ENCODE measurements at places on chromosomes 3 and 15.

- DNase-seq = no peak
Measured at GRCh38 chr3:158205994-158206393, 96.1 kb downstream of the RSRC1 start.

DNA sequence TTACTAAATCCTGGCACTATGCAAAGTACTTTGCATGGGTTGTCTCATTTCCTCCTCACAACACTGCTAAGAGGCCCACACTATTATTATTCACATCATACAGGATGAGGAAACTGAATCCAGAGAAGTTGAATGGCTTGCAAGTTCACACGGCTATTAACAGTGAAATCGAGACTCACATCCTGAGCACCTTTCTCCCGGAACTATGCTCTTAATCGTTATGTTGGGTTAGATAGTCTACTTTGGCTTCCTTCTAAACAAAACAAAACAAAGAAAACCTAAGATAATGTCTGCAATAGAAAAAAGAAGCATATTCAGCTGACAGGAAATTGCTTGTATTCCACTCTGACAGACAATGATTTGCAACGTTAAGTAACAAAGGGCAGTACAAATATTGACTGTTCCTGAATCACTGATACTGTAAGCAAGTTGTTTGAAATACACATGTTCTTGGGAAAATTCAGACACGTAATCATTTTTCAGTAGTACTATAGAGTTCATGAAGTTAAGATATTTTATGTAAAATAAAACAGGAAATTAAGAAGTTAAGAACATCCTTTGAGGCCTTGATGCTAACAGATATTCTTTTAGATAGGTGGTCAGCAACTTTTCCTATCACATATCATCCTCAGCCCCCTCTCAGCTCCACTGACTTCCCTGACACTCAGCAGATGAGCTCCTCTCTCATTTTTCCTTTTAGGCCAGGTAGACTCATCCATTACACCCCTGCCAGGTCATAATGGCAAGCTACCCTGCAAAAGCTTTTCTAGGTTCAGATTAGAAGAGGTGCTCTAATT, 40.7 kb downstream of the C2CD4B start:
- no peak for DNase-seq

- DNase-seq = no peak
Measured at GRCh38 chr3:142337994-142338393, 109.8 kb downstream of the XRN1 start.

DNA sequence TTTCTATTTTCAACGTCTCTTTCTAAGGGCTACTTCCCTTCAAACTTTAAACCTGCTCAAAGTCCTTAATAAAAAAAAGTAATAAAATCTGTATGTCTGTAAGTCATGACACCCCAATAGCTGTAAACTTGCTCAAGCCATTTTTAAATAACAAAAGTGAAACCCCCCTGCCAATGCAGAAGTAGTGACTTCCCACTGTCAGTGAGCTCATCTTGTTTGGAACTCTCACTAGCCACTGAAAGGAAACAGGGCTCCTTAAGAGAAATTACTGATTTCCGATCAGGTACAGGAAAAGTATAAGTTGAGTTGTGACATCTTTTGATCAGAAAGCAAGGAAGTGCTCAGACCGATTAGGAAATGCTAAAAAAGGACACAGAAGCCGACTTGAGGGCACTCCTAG, 27.6 kb upstream of the GPR171 start:
- no peak for DNase-seq

GRCh38 chr3:171807806-171808205, 2.5 kb downstream of the PLD1 start:
- no peak for DNase-seq

DNA sequence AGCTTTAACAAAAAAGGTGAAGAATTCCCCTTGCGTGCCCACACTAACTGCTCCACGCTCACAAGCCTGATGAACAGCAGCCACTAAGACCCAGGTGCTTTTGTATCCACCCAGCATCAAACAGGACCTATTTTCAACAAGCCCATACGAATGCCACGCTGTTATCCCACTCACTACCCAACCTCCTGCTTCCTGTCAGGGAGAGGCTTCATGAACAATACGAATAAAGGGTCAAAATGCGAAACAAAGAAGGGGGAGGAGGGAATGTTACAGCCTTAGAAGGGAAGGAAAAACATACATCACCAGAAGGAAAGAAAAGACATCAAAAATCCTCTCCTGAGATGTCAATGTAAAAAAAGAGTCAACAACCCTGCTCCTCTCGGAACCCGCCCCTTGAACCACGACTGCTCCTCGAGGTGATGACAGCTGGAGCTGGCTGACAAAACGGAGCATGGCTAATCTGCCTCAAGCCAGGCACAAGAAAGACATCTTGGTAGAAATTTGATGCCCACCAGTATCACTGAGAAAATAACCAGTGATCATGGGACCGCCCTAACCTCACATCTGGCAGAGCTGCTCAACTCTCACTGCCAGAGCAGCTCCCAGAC, 9.7 kb downstream of the ERC2 start:
- no peak for DNase-seq

DNA sequence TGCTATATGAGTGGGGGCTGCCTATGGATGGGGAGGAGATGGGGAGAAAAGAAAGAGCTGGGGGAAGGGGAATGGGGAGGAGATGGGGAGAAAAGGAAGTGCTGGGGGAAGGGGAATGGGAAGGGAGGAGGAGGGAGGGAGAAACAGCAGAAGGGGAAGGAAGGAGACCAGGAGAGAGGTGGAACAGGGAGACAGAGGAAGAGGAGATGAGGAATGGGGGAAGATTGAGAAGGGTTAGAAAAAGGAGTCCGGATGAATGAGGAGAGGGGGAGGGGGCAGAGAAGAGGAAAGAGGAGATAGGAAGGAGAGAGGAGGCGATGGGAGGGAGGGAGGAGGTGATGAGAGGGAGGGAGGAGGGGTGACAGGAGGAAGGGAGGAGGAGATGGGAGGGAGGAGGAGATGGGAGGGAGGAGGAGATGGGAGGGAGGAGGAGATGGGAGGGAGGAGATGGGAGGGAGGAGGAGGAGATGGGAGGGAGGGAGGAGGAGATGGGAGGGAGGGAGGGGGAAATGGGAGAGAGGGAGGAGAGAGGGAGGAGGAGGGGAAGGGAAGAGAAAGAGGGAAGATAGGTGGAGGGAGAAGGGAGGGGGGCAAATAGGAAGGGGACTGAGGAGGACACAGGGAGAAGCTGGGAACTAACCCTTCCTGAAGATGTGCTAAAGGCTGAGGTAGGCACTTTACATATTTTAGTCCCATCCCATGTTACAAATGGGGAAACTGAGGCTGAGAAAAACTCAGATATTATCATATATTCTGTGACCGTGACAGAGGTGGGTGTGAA, 6.6 kb upstream of the BCL2L10 start:
- DNase-seq = no peak

- no peak for DNase-seq
Measured at GRCh38 chr3:50580683-50581458, 11.5 kb downstream of the HEMK1 start.

DNA sequence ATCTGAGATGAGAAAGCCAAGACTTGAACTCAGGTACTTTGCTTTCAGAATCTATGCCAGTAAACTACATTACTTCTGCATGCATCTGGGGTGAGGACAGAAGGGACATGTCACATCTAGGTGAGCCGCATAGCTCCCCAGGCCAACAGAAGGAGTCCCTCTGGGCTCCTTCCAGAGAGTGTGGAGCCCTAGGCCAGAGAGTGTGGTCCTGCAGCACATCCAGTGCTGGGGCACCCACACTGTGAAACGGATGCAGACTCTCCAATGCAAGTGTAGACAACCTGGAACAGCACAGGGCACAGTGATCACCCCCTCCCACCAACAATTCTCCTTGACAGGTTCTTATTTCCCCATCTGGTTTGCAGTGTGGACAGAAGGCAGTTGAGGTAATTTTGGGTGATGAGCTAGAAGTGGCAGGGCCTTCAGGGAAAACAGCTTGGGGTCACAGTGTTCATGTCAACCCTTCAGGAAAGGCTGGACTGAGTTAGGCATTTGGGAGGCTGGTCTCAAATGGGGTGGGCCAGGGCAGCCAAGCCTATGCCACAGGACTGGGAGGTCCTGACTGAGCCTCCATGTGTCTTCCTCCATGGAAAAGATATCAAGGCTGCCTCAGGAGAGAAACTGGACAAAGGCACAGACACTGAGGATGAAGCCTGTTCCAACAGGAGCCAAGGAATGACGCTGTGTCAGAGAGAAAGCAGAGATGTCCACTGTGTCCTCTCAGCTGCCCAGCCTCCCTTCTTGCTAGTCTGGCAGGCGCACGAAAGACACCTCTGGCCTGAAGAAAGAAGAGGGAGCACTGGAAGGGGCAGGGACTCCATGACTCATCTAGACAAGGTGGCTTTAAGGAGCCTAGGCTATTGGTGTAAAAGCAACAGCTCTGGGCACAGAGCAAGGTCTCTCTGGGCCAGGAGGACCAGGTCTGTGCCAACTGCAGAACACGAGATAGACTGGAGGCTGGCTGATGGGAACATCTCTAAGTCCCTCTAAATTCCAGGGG, 1.7 kb downstream of the PLCD1 start:
- no peak for DNase-seq

DNA sequence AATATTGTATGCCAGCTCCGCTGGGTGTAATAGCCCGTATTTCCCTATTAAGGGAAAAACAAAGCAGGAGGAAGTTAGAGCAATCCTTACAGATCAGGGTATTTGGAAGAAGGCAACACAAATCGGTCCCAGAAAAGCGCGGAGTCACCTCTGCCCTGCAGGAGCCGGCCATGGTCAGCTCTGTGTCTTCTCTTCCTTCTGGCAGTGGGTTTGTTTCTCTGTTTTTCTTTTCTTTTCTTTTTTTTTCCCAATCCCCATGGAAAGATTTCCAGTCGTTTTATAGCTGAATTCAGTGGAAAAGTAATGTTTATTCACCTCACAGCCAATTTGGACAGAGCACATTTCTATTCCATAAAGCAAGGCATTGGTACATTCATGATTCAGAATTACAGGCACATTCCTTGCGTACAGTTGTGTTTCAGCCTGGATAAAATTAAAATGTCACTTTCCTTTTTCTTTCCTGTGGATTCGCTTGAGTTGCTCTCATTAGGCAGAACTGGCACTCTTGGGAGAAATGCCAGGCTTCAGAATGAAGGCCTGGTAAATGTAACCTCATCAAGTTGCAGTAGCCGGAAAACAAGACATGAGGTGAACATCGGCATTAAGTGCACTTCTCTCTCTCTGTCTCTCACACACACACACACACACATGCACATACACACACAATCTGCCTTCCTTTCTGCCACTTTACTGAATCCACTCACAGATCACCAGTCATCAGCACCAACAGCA, 204.5 kb upstream of the UBE2E1 start:
- no peak for DNase-seq

- DNase-seq = no peak
Measured at GRCh38 chr15:29034151-29034550, 148.4 kb downstream of the APBA2 start.

- no peak for DNase-seq
Measured at GRCh38 chr3:16148783-16149182, 25.7 kb upstream of the GALNT15 start.

DNA sequence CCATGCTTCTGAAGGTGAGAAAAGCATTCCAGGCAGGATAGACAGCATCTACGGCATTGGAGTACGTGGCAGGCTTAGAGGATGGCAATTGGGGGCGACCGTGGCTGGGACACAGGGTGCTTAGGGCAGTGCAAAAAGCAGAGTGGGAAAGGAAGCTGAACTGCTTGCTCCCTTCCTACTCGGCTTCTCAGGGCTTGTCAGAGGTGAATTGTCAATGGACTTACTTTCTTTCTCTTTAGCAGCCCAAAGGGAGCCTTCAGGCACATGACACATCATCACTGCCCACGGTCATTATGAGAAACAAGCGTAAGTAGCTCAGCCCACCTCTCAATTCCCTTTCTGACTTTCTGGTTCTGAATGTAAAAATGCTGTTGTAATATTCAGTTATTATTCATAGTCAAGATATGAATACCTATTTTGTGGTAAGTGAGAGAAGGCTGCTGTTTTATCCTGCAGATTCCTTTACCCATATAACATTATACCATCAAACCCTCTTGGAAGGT, 84.3 kb downstream of the KLHL25 start:
- DNase-seq = peak; percentile 52

DNA sequence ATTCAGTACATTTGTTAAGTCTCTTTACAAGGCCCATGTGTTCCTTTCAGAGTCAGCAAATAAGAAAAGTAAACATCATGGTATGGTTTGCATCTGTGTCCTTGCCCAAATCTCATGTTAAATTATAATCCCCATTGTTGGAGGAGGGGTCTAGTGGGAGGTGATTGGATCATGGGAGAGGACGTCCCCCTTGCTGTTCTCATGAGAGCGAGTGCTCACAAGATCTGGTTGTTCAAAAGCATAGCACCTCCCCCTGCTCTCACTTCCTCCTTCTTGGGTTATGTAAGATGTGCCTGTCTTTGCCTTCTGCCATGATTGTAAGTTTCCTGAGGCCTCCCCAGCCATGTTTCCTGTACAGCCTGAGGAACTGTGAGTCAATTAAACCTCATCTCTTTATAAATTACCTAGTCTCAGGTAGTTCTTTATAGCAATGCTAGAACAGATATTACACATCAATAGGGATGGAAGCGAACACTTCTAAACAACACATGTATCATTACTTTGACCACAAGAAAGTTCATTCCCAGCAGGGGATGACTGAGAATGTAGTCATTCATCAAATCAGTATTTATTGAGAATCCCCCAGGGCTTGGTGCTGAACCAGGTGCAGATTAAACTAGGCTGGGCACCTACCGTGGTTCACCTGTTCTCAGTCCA, 4.1 kb downstream of the EFCAB12 start:
- DNase-seq = no peak

DNA sequence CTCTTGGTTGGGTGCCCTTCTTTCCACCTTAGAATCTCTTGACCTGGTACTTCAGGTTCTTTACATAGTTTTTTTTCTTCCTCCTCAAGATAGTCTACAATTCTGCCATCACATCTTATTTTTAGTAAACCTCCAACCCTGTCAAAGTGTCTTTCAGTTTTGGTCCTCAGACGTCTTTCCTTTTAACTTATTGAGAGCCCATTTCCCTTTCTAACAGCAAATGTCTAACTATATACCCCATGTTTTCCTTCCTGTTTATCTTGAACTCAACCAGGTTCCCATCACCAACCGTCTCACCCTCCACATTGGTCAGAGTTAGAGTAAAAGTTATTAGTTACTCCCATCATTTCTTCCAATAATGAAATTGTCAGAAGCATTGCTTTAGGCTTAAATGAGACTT, 10.4 kb downstream of the KBTBD12 start:
- no peak for DNase-seq

- DNase-seq = peak; percentile 33
Measured at GRCh38 chr15:40358471-40359353, 693 bp downstream of the DISP2 start.

- DNase-seq = no peak
Measured at GRCh38 chr3:51954105-51954504, 1.1 kb upstream of the GPR62 start.

- DNase-seq = no peak
Measured at GRCh38 chr3:37824954-37825328, 36.7 kb upstream of the CTDSPL start.

DNA sequence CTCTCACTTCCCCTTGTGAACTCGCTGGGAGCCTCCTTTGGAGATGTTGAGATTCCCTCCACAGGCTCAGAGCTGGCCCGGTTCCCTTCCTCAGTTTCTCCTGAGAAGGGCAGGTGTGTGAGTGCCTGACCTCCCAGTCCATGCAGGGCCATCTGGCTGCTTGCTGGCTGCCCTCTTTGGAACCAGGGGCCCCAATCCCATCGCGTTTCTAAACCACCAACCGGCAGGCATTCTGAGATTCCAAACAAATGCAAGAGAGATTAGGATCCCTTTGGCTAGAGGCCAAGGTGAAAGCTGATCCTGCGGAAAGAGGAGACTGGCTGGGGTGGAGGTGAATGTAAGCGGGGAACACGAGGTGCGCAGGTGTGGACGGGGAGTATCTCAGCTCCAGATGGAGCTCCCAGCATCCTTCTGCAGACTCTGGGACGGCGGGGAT, 2.9 kb upstream of the PRRT3 start:
- no peak for DNase-seq

Data from stimulated activated CD4-positive, alpha-beta T cell treated with anti-CD3 and anti-CD28 coated beads, Interleukin-2, amount 100 ng/mL, for 24 hours (primary cell).